Effector memory CD8-positive, alpha-beta T cell (primary cell): ENCODE measurements at places on chromosomes 16 and 17.
A peak's percentile ranks its signal among the peaks of the same experiment; 100 is the strongest.

DNA sequence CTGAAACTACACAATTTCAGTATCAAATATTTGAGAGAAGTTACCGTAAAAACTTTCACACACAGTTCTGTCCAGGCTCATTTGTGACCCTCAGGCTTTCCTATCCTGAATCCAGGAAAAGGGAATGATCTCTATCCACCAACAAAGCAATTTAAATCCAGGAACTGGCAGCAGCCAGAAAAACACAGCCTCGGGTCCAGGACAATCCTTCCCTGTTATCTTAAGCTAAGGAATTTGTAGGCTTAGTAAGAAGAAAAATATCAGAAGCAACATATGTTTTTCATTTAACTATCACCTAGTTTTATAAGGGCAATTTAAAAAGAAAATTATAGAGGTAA lies 47.1 kb downstream of the TEX2 start:
- DNase-seq: no peak

DNA sequence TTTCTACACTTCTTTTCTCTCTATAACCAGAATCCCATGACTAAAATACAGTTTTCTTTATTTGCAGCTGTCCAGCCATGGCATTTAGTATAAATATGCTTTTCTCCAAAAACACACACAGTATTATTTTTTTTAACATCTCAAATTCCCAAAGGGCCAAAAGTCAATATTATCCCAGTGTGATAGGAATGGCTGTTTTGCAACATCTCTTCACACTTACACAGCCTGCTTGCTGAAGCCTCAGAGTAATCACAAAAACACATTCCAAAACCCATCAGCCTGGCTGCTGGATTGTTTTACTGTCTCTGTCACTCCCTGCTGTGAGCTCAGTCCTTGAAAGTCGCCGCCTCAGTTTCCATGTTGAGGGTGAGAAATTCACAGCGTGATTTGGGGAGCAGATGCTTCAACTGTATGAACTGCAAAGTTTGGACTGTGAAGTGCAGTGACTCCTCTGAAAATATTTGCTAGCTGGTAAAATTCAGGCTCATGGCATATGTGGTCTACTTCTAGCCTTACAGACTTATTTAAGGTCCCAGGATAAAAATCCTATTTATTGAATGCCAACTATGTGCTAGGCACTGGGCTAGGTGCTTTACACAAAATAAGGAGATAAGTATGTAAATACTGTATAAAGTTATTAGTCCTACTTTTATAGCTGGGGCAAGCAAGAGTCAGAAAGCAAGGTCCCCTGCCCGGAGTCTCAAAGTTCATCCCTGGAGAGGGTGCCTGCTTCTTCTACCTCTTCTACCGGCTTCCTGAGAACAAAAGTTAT lies 116.5 kb downstream of the SOCS1 start:
- no peak for DNase-seq

DNA sequence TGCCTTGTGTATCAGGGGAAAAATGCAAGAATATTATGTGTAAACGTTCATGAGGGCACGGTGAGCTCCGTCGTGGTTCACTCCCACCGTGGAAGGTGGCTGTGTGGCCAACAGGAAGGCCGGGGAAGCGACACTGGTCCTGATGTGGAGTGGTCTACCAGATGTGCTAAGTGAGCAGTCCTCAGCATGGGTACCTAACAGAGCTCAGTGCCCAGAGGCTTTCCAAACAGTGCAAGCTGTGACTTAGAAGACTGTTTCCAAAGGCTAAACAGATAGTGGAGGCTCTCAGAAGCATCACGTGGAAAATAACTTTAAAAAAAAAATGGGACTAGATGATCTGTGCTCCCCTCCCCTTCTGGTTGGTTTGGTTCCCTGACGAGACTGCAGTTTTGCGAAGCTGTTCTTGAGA lies 199.3 kb upstream of the CHMP6 start:
- DNase-seq: no peak

DNA sequence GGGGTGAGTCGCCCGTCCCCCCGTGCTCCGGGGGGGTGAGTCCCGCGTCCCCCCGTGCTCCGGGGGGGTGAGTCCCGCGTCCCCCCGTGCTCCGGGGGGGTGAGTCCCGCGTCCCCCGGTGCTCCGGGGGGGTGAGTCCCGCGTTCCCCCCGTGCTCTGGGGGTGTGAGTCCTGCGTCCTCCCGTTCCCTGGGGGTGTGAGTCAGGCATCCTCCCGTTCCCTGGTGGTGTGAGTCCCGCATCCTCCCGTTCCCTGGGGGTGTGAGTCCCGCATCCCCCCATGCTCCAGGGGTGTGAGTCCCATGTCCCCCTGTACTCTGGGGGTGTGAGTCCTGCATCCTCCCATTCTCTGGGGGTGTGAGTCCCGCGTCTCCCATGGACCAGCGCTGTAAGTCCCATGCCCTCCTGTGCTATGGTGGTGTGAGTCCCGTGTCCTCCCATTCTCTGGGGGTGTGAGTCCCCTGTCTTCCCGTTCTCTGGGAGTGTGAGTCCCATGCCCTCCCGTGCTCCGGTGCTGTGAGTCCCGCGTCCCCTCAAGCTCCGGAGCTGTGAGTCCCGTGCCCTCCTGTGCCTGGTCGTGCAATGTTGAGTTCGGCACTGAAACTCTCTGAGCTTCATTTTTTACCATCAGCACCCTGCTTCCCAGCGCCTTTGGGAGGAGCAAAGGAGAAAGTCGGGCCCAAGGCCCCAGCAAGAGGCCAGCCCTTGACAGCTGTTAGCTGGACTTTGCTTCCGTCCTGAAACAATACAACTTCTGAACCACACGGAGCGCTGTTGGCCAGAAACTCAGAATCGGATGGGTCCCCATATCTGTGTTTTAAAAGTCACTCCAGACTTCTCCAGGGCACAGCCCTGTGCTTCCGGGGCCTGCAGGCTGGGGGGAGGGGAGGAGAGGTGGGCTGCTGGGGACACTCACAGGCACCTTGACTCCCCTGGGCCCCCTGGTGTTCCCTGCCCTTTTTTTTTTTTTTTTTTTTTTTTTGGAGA lies 11.5 kb upstream of the ZC3H18 start:
- DNase-seq: no peak

DNA sequence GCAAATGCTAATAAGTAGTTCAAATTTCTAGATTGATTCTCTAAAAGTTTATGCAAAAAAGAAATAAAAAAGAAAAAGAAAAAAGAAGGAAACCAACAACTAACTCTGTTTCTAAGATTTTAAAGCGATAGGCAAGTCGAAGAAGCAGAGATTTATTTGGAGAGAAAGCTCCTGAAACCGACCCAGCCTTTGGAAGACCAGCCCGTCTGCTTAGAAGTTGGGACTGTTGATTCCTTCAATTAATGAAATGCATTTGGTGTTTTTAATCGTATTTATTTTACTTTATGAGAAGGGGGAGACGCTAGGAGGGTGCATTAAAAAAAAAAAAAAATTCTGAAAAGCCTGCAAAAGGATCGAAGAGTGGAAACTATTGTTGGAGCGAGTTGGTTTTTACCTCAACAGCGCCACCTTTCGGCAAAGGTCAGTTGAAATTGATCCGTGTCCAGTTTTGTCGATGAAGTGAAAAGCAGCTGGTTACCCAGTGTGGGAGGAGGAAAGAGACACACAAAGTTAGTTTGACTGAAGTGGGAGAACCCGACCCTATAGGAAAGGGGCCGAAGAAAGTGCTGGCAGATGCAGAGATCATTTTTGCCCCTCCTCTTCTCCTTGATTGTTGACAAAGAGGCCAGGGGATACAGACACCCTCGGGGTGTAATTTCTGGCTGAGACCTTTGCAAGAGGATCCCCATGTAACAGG lies 1.5 kb upstream of the MAF start:
- DNase-seq: peak; percentile 85

- DNase-seq: peak; percentile 41
Measured at GRCh38 chr16:23836404-23837311, 875 bp downstream of the PRKCB start.
